ENCODE measurements at places on chromosomes 6 and 20.

DNA sequence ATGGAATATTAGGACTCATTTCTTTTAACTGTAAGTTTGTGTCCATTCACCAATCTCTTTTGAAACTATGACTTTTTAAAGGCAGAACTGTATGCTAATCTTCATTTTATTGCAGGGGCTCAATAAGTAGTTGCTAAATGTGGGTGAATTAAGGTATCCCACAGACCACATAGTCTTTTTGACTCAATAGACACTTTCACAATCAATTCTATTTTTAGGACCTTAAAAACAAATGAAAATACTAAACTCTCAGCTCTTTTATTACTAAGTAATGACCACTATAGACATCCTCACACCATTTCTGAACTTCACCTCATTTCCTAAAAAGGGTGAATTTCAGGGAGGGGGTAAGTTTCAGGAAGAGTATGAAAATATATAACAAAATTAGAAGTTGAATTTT, 106.8 kb upstream of the BEND6 start:
- DNase-seq, result no peak

DNA sequence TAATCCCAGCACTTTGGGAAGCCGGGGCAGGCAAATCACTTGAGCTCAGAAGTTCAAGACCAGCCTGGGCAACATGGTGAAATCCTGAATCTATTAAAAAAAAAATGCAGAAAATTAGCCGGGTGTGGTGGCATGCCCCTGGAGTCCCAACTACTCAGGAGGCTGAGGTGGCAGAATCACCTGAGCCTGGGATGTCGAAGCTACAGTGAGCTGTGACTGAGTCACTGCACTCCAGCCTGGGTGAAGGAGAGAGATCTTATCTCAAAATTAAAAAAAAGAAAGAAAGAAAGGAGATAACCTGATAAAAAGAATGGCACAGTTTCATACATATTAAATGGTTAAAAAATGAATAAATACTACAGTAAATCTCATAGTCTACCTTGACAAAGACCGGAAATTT, 123.6 kb upstream of the TNFAIP3 start:
- DNase-seq, result no peak

DNA sequence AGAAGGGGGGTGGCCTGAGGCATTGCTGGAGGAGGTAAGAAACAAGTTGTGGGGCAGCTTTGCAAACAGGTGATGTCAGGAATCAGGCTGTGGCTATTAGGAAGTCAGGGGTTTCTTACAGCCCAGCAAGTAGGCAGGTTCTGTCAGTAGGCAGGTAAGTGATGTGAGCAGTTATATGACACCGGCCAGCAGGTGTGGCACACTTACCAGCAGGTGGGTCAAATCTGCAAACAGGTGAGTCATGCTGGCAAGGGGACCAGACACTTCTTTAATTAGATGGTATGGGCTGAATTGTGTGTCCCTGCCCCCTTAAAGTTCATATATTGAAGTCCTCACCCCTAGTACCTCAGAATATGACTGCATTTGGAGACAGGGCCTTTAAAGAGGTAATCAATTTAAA, 16.4 kb upstream of the ENPP4 start:
- no peak for DNase-seq

GRCh38 chr6:166009385-166010031, 158.1 kb downstream of the TBXT start:
- no peak for DNase-seq

GRCh38 chr6:26017632-26017966, 55.0 kb downstream of the TRIM38 start:
- DNase-seq, result peak; percentile 75

GRCh38 chr6:155373276-155373675, 59.0 kb upstream of the TFB1M start:
- DNase-seq, result no peak

GRCh38 chr6:11944111-11944510, 68.0 kb upstream of the HIVEP1 start:
- DNase-seq, result no peak

DNA sequence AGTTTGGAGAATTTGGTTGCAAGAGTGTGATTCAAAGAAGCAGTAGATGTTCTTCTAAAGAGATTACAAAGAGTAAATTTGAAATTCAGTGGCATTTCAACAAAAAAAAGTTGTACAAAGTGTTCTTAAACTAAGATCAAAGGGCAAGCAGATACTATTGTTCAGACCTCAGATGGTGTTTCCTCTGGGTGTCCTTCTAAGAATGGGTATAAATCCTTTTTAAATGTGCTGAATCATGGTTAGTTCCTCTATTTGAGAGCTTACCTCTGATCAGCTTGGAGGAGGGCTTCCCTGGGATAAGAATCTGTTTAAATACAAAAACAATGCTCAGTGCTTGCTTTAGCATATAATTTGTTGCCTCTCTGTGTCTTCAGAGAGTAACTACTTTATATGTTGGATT, 6.3 kb downstream of the BMP6 start:
- DNase-seq, result no peak

- no peak for DNase-seq
Observed at GRCh38 chr20:61260905-61261304, 8.8 kb downstream of the CDH4 start.

DNA sequence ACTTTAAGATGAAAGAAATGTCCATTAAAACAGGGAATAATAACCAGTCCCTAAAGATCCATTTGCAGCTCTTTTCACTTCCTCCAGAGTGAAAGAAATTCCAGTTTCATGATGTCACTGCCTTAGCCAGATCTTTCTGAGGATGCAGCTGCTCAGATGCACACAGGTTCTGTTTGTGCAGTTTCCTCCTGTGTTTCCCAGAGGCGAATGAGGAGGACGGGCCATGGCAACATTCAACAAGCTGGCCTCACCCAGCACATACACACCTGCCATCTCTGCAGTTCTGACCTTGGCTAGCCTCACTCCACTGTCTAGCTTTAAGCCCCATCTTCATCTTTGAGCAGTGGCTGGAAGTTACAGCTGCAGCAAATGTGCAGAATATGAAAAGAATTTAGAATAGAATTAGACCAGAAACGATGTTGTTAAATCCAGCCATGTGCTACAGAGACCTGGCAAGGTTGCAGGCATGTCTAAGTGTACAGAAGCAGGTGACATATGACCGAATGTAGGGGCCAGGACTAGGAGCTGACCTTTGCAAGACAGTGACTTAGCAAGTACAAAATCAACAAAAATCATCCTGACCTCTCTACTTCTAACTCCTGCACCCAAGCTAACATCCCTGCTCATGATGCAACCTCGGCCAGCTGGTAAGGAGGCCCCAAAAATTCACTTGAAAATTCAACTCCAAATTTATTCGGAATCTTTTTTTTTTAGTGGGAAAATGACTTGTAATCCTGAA, 35.0 kb downstream of the FAM50B start:
- no peak for DNase-seq

GRCh38 chr6:76768556-76768955, 694.7 kb downstream of the HTR1B start:
- DNase-seq, result no peak

DNA sequence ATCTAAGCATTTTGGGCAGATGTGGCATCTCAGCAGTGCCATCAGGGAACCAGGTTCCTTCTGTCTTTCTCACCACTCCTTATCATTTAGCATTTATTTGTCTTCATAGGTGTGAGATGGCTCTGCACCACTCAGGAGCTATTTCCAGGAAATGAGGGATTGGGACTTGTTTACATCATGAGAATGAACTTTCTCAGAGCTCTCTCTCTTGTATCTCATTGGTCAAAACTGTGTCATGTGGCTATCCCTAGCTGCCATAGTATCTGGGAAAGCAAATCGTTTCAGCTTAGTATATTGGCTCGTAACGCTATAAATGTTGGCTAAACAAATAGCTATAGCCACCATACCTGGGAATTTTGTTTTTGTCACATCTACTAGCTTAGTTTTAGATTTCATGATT, 23.8 kb downstream of the PLCB4 start:
- DNase-seq, result no peak

DNA sequence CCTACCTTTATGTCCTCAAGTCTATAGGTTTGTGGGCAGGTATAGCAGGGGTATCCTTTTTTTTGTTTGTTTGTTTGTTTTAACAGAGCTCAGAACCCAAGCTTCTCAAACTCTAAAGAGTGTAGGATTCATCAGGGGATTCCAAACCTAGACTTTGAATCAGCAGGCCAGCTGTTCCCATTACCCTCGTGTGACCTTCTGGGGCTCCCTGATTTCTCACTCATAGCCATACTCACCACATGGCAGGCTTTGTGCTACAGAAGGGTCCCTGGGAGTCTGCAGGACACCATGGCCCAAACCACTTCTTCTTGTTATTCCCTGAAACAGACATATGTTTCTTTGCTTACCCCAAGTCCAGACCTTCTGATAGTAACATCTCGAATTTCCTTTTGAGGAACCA, 350.8 kb upstream of the TSHZ2 start:
- no peak for DNase-seq

- no peak for DNase-seq
Observed at GRCh38 chr6:133595111-133595761, 293.7 kb upstream of the TCF21 start.

DNA sequence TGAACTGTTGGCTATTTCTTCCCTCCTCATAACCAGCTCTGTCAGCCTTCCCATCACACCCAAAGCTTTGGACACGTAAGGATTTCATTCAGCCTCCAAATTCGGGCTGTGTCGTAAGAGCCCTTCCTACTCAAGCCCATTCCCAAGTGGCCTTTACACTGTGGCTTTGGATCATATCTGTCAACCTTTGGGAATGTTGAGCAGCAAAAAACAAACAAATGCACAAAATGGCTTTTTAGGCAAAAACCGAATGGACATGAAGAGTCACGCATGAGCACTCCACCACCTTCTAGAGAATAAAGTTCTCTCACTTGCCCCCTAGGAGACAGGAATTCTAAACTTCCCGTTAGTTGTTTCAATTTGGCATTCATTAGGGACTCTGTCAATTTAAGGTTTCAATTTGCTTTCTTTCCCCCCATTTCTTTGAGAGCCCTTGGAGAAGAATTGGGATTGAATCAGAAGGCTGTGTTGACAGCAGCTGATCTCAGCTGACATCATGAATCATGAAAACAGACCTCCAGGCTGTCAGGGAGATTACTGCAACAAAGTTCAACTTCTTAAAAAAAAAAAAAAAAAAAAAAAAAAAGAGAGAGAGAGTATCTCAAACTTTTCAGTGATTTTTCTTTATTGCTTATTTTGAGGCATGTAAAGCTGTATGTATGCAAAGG, 110.3 kb downstream of the BCAS1 start:
- no peak for DNase-seq
